ENCODE measurements at places on chromosomes 2 and 18.

GRCh38 chr2:148989882-148990493 lies 48.5 kb upstream of the LYPD6B start:
- peak; percentile 20 for DNase-seq

GRCh38 chr18:5998907-5999306 lies 103.6 kb upstream of the TMEM200C start:
- no peak for DNase-seq

- no peak for DNase-seq
These were observed 8.1 kb downstream of the SIX2 start for GRCh38 chr2:45000921-45001868.

- no peak for DNase-seq
These were observed 111.0 kb downstream of the MAIP1 start for GRCh38 chr2:200066417-200066816.

GRCh38 chr2:71223767-71224333 lies 3.1 kb downstream of the PAIP2B start:
- no peak for DNase-seq

DNA sequence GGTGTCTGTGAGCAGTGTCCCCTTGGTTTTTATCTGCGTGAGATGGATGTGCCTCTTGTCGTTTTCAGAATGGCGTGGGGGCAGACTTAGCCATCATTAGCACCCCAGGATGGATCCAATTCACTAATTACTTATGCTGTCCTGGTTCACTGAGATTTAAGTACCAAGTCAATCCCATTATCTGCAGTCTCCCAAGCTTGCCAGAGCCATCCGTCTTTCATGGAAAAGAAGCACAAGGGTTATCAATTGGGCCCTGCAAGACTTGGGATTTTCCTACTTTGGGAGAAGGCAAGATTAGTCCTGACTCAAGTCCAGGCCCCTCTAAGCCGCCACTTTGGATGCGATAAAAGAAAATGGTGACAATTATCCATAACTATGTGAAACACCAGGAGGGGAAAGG lies 404.0 kb downstream of the TMEM182 start:
- no peak for DNase-seq

- DNase-seq, result no peak
These were observed 449.8 kb downstream of the NRXN1 start for GRCh38 chr2:50582164-50582563.

DNA sequence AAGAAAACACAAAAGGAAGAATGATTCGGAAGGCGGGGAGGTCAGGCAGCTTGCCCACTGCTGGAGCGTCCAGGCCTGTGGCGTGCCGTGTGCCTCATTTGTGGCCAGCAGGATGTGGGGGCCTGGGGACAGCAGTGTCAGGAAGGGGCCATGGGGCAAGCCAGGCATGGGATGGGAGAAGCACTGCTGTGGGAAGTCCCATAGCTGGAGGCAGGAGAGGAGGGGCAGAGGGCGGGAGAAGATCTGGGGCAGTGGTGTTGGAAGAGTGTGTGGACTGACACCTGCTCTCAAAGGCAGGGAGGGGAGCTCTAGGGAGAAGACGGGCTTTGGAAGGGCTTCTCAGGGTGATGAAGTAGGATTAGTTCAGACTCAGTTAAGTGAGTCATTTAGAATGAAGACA lies 133.7 kb downstream of the ACOXL start:
- no peak for DNase-seq
